Left ventricle myocardium superior (tissue), 1 donor: ENCODE measurements at places on chromosomes 7 and 10.

DNA sequence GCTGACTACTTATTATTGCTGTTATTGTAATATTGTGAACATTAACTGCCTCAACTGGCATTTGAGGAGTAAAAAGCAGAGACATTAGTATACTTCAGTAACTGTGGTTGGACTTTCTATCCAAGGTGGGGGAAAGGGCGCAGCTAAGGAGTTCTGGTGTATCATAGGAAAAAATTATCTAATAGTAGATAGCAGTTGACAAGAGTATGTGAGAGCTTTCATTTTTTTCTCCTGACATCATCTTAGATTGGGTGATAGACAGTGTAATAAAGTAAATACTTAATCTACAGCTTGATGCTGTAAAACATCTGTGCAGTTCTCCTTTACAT lies 68.9 kb downstream of the PHTF2 start:
- no peak for DNase-seq

- no peak for DNase-seq
These were observed 175.1 kb downstream of the ZMYND11 start for GRCh38 chr10:310371-310770.

GRCh38 chr7:134827889-134828288 lies 48.5 kb downstream of the CALD1 start:
- DNase-seq, result no peak

GRCh38 chr7:95927756-95928155 lies 155.4 kb downstream of the DYNC1I1 start:
- DNase-seq, result peak; percentile 74

- no peak for DNase-seq
These were observed 1.7 kb downstream of the PLEKHS1 start for GRCh38 chr10:113753020-113753692.
